ENCODE measurements at places on chromosomes 11 and 22.

- DNase-seq: no peak
Measured at GRCh38 chr11:17353821-17354600, 2.4 kb downstream of the NCR3LG1 start.

DNA sequence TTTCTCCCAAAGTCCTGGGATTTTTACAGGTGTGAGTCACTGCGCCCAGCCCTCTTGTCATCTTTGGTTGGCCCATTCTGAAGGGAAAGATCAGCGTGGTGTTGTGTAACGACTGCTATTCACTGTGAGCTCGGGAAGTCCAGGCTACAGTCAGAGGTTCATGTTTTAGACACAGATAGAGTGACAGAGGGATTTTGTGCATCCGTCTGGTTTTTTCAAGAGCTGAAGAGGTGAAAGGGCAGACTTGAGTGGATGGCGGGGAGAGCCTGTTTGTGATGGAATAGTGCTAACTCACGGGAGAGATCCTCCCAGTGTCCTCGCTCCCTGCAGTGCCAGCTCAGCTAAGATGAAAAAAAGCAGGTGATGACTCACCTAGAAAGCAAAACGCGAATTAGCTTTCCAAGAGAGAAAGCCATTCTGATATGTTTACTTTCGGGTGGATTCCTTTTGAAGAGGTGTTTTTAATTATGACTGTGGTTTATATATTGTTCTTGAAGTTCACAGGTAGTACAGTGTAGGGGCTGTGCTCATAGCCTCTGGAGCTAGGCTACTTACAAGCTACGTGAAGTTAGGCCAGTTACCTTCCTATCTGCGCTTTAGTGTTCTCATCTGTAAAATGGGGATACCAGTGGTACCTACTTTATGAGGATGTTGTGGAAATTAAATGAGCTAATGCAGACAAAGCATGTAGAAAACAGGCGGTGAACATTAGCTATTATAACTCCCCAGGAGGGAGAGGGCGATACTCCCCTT lies 67.2 kb downstream of the C11orf91 start:
- DNase-seq: peak; percentile 48

DNA sequence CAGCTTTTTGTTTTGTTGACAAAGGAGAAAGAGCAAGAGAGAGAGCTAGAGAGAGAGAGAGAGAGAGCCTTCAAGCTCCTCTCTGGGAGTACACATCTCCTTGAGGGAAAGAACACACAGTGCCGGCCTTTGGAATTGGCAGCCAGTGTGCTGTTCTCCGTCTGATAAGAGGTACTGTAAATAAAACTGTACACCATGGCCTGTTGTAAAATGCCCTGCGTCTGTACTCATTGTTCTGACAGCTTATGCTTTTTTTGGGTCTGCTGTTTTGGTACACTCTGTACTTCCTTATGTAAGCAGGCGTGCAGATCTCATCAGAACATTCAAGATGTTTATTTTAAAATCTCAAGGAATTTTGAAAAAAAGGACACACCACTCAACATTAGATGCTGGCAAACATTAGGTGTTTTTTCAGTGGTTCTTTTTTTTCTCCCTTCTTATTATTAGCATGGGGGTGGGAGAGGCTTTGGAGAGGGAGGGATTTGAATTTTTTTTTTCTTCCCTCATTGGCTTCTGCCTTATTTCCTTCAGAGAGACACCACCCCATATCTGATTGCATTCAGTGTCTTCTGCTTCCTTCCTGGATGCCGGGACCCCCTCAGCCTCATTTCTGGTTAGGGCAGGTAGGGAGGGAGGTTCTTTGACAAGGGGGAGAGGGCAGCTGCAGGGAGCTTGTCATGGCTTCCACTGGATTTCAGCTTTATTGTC lies 116.8 kb upstream of the NNMT start:
- no peak for DNase-seq

GRCh38 chr11:102599642-102600261 lies 25.4 kb downstream of the MMP20 start:
- DNase-seq: peak; percentile 90

- no peak for DNase-seq
Measured at GRCh38 chr11:6486256-6486655, 5.0 kb downstream of the TIMM10B start.

DNA sequence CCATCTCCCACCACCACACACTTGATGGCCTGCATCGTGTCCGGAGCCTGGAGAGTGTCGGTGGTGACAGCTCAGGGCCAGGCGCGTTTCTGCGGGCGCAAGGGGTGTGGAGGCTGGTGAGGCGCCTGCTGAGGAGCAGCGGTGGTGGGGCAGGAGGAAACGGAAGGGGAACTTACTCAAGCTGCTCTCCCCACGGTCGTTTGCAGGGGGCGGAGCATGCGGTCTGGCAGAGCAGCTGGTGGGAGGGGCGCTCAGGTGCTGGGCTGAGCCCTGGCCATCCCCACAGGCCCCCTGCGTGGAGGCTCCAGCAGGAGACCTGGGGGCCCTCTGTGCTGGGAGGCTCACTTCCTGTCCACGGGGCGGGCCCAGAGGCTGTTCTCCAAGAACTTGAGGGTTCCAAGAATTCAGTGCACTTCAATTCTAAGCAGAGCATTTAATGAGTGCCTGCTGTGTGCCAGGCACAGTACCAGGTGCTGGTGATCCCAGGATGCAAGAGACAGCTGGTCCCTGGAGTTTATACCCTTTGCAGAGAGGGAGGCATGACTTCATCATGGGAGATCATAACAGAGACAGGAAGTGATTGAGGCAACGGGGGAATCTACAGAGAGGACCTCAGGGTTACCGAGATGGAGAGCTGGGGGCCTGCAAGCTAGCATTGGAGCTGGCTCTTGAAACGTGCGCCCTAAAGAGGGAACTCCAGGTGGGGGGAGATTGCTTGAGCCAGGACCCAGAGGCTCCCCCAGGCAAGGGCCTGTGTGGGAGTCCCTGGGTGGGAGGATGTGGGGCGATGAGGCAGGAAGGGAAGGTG lies at the start of gene RAC2:
RAC2 (minus strand) TSS at position 156 of the 808 bp plus-strand sequence; CDS start at position 35, 121 bp downstream.
- peak; percentile 49 for DNase-seq

GRCh38 chr11:76706667-76707066 lies 36.1 kb upstream of the LRRC32 start:
- no peak for DNase-seq

DNA sequence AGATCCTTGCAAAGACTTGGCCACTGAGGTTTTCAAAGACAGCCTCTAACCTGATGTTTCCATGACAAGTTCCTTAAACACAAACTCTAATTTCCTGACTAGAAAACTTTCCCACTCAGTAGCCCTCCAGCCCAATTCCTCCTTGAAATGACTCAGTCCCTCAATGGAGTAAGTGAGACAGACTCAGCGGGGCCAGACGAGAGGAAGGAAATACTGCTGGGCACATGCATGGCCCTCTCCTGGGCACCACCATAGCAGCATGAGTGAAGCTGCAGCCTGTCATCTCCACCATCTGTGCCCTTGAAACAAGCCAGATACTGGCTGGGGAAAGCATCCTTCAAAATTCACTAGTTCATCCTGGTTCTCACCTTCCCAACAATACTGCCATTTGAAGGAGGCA lies 76.2 kb upstream of the GDPD4 start:
- no peak for DNase-seq

GRCh38 chr11:14312736-14313438 lies 46.1 kb downstream of the RRAS2 start:
- DNase-seq: peak; percentile 66

- peak; percentile 50 for DNase-seq
Measured at GRCh38 chr11:95330302-95330701, 99.3 kb upstream of the SESN3 start.

GRCh38 chr11:47261291-47261800 lies 3.5 kb downstream of the NR1H3 start:
- DNase-seq: no peak

GRCh38 chr11:131899950-131900580 lies 529.6 kb downstream of the NTM start:
- DNase-seq: no peak

GRCh38 chr11:78045851-78046485 lies 17.7 kb upstream of the THRSP start:
- DNase-seq: peak; percentile 69

DNA sequence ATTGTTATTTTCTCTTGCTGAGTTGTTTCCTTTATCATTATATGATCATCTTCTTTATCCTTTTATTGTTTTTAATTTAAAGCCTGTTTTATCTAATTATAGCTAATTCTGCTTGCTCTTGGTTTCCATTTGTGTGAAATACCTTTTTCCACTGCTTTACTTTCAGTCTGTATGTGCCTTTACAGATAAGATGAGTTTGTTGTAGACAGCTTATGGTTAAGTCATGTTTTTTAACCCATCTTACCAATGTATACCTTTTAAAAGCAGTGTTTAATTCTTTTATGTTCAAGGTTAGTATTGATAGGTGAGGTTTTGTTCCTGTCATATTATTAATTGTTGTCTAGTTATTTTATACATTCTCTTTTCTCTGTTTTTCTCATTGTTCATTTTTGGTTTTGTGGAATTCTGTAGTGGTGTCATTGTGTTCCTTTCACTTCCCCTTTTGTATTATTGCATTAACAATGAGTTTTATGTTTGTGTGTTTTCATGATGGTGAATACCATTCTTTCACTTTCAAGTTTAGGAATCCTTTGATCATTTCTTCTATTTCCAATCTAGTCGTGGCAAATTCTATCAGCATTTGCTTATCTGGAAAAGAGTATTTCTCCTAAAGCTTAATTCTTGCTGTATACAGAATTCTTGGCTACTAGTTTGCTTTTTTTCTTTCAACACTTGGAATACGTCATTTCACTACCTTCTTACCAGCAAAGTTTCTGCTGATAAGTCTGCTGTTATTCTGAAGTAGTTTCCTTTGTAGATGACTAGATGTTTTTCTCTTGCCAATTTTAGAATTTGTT lies 21.8 kb downstream of the OR5AN1 start:
- no peak for DNase-seq

- no peak for DNase-seq
Measured at GRCh38 chr11:75424396-75424795, 8.6 kb downstream of the KLHL35 start.

DNA sequence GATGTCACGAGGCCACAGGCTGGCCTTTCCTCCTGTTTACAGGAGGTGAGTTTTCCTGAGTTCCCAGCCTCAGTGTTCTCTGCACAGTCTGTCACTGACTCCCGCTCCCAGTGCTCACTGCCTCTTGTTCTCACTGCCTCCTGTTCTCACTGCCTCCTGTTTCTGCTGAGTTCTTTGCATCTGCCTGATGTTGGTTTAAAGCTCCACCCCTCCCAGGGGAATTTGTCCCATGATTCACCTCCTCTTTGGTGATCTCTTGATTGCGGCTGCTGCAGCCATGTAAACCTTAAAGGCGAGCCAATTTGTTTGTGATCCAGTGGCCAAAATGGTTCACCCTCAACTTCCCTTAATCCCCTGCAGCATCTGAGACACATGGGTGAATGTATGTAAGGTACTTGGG lies 6.0 kb upstream of the TUBA8 start:
- peak; percentile 55 for DNase-seq

DNA sequence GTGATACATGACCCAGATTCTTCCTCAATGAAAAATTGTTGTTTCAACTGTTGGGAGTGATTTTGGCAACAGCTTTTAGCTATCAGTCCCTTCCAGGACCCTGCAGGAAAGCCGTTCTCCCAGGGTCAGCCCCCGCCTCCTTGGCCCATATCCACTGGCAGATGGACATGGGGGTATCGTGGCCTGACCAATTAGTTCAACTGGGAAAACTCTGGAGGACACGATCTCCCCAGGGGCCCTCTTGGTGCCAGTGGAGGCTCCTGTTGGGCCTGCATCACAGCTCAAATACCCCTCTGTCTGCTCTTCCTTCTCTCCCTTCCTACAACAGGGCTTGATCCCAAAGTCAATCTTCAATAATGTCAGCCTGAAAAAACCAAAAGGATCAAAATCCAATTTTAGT lies 272.5 kb upstream of the B3GAT1 start:
- no peak for DNase-seq

DNA sequence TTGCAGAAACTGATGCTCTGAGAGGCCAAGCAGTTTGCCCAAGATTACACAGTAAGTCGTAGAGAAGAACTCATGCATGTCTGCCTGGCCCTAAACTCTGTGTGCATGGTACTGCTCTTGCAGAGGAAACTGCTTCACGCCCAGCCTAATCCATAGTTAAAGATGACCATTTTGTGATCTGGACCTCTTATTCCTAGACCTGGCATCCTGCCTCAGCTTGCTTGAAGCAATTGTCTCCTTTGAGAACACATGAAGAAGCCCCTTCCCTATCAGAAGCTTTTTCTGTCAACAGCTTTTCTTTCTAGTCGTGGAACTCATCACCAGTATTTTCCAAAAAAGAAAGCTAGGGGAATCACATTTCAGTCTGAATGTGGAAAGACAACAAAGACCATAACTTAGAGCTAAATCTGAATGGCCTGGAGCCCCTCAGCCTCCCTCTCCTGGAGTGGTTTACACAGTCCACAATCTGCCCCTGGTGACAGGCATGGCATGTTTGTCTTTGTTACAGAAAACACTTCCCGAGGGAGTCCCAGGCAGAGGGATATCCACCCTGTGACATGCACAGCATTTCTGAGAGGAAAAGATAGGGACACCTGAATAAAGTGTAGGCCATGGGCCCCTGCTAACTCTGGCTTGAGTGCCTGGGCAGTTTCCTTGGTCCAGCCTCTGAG lies 2.9 kb upstream of the FZD4 start:
- DNase-seq: no peak

- peak; percentile 78 for DNase-seq
Measured at GRCh38 chr11:34926831-34927132, 10.4 kb downstream of the PDHX start.

- peak; percentile 76 for DNase-seq
Measured at GRCh38 chr22:50282361-50283155, 12.4 kb upstream of the MAPK11 start.

- peak; percentile 46 for DNase-seq
Measured at GRCh38 chr11:118870396-118871343, 13.0 kb upstream of the CXCR5 start.

- peak; percentile 91 for DNase-seq
Measured at GRCh38 chr22:49400136-49400940, 427.3 kb downstream of the BRD1 start.

DNA sequence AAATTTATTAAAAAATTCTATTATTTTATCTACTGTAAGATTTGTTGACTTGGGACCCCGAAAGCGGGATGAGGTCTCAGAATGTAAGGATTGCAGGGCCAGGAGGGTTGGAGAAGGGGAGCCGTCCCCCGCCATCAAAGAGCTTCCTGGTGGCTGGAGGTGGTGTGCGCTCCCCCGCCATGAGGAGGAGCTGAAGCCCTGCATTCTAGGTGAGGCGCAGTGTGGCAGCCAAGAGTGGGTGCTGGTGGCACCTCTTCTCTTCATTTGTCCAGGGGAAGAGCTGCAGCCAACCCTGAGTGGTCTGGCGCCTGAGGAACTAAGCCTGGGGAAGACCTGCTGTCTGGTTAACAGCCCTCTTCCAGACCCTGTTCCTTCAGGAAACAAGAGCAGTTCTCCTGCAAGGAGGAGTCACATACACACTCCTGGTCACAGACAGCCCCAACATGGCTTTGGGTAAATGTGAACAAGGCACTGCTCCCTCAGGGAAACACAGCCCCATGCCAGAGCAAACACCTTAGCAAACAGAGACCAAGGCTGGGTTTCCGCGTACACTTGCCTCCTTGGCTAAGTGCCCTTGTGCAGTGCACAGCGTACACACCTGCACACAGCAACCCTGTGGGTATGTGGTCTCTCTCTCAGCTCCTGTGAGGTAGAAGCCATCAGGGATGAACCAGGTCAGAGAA lies 17.3 kb downstream of the RTN4RL2 start:
- DNase-seq: no peak

Data from fibroblast of skin of scalp (primary cell).